Activated CD8-positive, alpha-beta T cell treated with anti-CD3 and anti-CD28 coated beads for 36 hours (primary cell): ENCODE measurements at places on chromosomes 11 and 22. TPM values are rescaled to one million over a fixed set of nuclear protein-coding genes. Genes with fewer than 3 reads are reported as not detected.

The ARHGAP8 gene
- total RNA-seq = 2.1 TPM

The OR6A2 gene
- 0.38 TPM for total RNA-seq

The DERL3 gene
- 5.4 TPM for total RNA-seq

The APOL4 gene
- 0.18 TPM for total RNA-seq

The POU2AF1 gene
- 4.5 TPM for total RNA-seq

The KCNQ1 gene
- 9.5 TPM for total RNA-seq

The CRYBB2 gene
- not detected for total RNA-seq

The MMP1 gene
- not detected for total RNA-seq

The OR51E2 gene
- not detected for total RNA-seq

The SLC22A6 gene
- not detected for total RNA-seq

The OR8U1 gene
- not detected for total RNA-seq

The INPP5J gene
- 0.09 TPM for total RNA-seq

The JRKL gene
- total RNA-seq = 13.3 TPM

The MS4A6A gene
- total RNA-seq = not detected

The RASGRP2 gene
- total RNA-seq = 8.2 TPM
